CD8-positive, alpha-beta T cell (primary cell): ENCODE measurements at places on chromosomes 5 and 9.

DNA sequence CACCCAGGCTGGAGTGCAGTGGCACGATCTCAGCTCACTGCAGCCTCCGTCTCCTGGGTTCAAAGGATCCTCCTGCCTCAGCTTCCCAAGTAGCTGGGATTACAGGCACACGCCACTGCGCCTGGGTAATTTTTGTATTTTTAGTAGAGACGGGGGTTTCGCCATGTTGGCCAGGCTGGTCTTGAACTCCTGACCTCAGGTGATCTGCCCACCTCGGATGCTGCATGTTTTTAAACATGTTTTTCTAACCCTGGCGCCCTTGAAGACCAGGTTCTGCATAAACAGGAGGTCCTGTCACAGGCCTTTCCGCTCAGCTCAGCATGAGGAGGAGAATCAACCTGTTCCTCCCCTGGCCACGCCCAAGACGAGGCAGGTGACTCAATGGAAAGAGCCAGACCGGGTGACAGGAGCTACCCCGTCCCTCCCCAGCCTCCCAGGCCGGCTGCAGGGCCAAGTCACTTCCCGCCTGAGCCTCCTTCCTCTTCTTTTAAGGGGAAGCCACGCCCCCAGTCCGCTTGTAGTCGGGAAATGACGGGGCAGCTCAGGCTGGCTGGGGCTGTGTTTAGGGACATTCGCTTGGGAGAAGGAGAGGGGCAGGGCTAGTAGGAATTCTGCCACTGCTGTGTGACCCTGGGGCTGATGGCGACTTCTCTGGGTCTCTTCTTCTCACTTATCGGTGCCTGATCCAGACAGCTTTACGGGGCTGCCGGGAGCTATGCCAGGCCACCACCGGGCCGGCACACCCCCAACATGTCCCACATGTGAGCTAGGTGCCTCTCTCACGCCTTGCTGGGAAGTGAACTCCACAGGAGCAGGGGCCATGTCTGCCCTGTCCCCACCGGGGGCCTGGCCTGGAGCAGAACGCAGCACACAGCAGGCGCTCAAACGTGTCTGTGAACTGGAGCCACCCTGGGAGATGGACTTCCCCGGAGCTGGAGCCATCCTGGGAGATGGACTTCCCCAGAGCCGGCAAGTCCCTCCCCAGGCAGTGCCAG lies 6.1 kb downstream of the NOTCH1 start:
- DNase-seq, result peak; percentile 91

- no peak for DNase-seq
Observed at GRCh38 chr9:127873886-127874285, 3.6 kb downstream of the AK1 start.

GRCh38 chr5:135139381-135140134 lies 105.5 kb upstream of the PITX1 start:
- DNase-seq, result no peak

- no peak for DNase-seq
Observed at GRCh38 chr9:69207503-69207902, 33.4 kb downstream of the TJP2 start.

DNA sequence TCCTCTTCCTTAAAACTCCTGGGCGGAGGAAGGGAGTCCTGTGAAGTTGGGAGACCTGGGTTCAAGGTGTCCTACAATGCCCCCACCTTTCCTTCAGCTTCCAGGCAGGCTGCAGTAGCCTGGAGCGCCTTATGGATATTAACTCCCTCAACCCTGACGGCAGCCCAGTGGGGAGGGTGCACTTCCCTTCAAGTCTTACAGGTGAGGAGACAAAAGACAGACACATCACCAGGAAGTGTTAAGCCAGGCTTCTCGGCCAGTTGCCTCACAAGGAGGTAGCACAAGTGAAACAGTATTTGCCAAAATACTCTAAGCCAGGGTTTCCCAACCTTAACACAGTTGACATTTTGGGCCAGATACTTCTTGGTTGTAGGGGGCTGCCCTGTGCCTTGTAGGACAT lies 4.2 kb downstream of the TRIM7 start:
- no peak for DNase-seq

GRCh38 chr5:116573702-116574366 lies 789 bp downstream of the SEMA6A start:
- DNase-seq, result no peak

DNA sequence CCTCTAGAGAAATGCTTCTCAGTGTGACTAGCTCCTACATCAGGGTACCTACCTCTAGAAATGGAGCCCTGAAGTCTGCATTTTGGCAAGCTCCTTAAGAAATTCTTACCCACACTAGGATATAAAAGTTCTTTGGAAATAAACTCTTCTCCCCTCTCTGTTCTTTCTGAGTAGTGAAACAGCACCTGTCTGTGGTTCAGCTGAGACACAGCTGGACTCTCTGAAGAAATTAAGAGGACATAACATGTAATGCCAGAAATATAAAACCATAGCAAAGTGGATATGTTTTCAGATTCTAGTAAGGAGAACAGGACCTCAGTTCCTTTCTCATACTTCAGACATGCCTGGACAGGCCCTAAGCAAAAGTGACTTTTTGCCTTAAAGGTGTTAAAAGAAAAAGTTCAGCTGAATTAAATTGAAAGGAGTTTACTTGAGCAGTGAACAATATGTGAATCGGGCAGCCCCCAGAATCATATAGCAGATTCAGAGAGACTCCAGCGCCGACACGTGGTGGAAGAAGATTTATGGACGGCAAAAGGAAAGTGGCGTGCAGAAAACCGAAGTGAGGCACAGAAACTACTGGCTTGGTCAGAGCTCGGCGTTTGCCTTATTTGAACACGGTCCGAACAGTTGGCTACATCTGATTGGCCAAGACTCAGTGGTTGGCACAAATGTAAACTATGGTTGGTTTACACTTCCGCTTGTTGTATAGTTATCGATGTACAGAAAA lies 64.5 kb downstream of the PRKACG start:
- peak; percentile 9 for DNase-seq

GRCh38 chr5:175854231-175855040 lies 16.9 kb upstream of the CPLX2 start:
- DNase-seq, result no peak

DNA sequence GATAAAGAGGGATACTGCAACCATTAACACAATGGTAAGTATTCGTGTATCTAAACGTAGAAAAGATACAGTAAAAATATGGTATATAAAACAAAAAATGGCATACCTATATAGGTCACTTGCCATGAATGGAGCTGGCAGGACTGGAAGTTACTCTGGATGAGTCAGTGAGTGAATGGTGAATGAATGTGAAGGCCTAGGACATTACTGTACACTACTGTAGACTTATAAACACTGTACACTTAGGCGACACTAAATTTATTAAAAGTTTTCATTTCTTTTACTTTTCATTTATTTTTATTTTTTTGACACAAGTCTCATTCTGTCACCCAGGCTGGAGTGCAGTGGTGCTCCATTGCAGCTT lies 14.1 kb downstream of the TDRD7 start:
- no peak for DNase-seq

DNA sequence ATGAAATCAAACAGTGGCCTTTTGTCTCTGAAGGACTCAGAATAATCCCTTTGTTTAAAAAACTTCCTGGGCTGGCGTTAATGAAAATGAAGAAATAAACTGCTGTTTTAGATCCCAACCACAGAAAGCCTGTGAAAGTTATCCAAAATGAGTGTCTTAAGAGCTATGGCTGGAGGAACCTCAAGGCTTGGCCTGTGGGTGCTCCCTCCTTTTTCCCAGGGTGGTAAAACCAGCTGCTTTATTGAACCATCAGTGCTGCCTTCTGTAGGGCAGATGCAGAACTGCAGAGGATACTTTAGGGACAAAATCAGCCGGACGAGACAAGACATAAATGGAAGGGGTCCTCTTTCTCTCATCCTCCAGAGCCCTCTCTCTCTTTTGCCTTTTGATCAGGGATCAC lies 100.9 kb downstream of the SMARCA2 start:
- no peak for DNase-seq

DNA sequence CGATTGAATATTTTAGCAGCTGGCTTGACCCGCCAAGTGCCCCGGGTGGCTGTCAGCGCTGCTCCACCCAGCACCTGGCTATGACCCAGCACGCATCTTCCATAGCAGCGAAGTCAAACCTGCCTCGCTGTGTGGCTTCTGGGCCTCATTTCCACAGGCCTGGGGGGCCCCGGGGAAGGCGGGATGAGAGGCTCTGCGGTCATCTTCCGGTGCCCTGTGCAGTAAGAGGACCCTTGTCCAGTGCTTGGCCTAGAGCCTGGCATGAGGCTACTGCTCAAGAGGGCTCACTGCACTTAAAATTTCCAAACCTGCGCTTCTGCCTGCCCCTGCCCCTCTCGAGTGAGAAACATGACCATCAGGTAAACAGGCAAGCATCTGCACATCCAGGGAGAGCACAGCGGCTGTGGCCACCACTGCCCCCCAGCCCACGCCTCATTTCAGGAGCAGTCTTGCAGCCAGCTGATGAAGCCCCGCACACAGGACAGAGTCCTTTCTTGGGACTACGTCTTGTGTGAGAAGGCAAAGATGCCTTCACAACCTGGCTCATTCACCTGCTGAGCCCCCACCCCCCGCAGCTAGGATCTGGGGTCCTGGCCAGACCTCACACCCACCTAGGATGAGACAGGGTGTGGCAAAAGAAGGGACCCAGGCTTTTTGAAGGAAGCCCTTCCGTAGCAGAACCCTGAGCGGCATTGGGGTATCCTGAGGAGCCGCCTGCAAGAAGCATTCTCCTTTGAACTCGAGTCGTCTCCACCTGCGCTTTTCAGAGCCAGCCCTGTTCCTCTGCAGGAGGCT lies 69.5 kb upstream of the UNC5A start:
- DNase-seq, result no peak

DNA sequence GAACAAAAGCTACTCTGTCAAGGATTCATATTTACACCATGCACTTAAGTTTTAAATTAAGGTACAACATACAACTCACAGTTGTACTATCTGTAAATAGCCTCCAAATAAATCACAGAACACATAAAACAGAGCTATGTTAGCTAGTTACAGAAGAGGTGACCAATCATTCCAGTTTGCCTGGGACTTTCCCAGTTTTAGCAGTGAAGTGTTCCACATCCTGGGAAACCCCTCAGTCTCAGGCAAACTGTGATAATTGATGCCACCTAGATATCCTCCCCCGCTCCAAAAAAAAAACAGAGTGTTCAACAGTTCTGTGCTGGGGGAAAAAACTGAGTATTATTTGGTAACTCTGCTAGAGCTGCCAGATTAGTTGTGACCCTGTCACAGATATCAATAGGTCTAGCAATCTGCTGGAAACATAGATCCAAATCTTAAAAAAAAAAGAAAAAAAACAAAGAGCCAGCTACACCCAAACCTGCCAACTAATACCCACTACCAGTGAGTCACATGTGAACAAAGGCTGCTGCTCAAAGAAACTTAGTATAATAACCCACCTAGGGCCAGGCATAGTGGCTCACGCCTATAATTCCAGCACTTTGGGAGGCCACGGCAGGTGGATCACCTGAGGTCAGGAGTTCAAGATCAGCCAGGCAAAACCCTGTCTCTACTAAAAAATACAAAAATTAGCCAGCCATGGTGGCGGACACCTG lies 5.7 kb downstream of the TBCA start:
- peak; percentile 48 for DNase-seq

GRCh38 chr9:114958844-114959235 lies 28.4 kb upstream of the TNFSF8 start:
- no peak for DNase-seq

- no peak for DNase-seq
Observed at GRCh38 chr9:21385131-21385670, at the start of gene IFNA2. TSS of gene IFNA2 (minus strand) at chr9:21385398. CDS start at chr9:21385329, 69 bp downstream.

DNA sequence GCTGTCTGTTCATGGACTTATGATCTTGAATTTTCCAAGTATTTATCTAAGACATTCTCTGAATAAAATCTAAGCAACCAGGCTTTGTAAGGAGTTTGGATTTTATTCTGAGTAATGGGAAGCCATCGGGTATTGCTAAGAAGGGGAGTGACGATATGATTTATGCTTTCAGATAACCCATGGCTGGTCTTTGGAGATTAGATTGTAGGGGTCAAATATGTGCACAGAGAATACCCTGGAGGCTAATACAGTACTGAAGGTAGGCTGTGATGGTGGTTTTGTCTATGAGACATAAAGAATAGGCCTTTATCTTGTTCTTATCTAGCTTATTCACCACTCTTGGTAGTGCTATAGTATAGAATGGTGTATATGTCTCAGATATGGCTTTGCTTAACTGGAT lies 60.0 kb upstream of the C5orf46 start:
- no peak for DNase-seq

DNA sequence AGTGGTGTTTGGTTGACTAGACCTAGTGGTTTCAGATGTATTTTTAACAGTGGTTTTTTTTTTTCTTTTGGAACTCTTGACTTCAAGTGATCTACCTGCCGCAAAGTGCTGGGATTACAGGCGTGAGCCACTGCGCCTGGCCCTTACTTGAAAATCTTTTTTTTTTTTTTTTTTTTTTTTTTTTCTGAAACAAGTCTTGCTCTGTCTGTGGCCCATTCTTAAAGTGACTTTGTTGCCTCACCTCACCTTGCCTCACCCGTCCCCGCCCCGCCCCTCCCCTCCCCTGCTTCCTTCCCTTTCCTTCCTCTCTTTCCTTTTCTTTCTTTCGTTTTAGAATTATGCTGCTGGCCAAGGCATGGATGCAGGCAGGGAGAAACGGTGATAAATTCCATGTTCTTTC lies 26.0 kb downstream of the GPBP1 start:
- no peak for DNase-seq

DNA sequence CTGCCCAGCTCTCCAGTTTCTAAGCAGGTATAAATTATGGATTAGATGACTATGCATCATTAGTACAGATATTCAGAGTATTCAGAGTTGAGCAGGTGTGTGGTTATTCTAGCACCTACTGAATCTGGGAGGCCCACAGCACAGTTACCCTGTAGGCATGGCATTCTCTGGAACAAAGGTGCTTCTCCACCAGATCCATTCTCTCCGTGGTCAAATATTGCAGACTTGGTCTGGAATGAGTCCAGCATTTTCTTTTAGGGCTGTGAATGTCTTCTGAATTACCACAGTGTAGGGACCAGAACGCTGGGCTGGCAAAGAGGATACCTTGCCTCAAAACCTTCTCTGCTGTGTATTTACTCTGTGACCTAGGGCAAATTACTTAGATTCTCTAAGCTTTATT lies 116.8 kb downstream of the ARHGAP26 start:
- no peak for DNase-seq

GRCh38 chr5:38295751-38296150 lies 37.4 kb downstream of the EGFLAM start:
- no peak for DNase-seq

GRCh38 chr9:69030851-69031645 lies 4.5 kb upstream of the FXN start:
- no peak for DNase-seq

GRCh38 chr9:96644137-96644536 lies 11.0 kb downstream of the PRXL2C start:
- no peak for DNase-seq

DNA sequence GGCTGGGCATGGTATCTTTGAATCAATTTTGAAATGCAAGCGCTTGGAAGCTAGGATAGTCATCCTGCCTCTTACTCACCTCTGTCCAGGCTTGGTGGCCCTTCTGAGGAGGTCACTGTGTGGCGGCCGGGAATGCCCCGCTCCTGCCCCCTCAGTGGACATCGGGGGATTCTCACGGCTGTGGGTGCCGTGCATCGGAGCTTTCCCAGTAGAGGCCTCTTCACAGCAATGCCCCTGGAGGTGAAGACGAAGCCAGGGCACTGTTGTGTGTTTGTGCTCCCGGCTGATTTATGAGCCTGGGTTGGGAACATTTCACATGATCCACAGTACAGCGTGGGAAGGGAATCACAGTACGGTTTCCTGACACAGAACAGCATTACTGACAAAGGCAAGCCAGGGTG lies 147.5 kb downstream of the NXNL2 start:
- no peak for DNase-seq

- DNase-seq, result no peak
Observed at GRCh38 chr9:120808931-120809330, 15.7 kb upstream of the FBXW2 start.

GRCh38 chr9:37284636-37285035 lies 137.9 kb upstream of the GRHPR start:
- DNase-seq, result no peak

GRCh38 chr5:171205375-171205774 lies 103.7 kb upstream of the TLX3 start:
- no peak for DNase-seq
